ENCODE measurements at places on chromosomes 7 and 10.
A peak's percentile ranks its signal among the peaks of the same experiment; 100 is the strongest.

DNA sequence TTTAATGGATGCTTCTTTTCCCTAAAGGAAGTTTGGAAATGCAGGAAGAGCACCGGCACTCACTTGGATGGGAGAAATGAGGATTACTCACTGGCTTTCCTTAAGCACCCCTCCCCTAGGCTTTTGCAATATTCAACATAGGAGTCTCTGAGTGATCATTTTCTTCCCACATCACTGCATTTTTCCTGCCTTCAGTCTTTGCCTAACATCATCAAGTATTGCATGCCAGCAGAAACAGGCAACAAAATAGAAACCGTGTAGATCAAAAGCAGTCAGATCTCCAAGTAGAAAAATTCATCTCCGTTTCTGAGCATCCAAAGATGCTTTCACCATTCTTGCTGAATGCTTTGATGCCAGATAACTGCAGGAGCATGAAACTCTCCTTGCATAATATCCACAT is 119.9 kb downstream of the ADCYAP1R1 start:
- DNase-seq, result no peak

GRCh38 chr10:62183857-62184795 is 84.5 kb downstream of the RTKN2 start:
- no peak for DNase-seq

GRCh38 chr10:102599565-102600327 is 44.5 kb upstream of the TRIM8 start:
- DNase-seq, result no peak

DNA sequence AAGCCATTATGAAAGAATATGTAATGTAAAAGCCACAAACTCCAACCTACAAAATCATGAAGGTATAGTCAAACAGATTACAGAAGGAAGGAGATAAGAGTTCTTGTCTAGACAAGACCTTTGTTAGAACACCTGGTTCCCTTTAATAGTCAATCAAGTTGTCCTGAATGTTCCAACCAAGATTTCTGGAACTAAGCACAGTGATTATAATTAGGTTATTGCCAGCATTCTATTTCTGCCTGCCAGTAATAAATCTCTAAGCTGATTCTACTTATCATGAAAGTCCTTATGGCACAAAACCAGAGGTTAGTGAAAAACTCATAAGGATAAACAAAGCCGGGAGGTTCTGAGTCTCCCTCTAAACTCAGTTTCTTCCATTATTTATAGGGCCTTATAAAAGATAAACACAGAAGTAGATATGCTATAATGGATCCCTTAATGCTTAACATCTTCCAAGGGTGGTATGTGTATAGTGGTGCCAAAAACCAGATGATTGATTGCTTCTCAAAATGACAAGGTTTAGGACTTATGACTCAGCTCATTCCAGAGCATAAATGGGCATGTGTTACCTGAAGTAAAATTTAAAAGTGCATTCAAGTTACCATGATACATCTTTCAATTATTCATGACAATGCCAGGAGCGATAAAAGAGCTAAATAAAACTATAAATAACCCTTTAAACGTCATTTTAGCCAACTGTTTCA is 237.2 kb downstream of the CSTF2T start:
- no peak for DNase-seq

DNA sequence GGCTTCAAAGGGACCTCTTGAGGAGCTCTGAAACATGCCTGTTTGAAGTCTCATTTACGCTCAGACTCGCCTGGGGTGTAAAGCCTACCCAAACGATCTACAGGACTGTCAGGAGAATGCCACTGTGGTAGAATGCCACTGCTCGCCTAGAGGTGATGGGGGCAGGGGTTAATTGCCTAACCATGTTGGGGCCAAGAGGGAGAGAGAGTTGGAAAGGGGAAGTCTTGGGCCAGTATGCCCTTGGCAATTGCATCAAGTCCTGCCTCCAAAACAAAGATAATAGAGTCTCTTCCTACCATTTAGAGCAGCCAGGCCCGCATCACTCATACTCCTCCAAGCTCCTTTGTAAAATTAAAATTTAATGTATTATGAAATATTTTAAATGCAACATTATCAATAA is 25.2 kb downstream of the CDK1 start:
- no peak for DNase-seq

DNA sequence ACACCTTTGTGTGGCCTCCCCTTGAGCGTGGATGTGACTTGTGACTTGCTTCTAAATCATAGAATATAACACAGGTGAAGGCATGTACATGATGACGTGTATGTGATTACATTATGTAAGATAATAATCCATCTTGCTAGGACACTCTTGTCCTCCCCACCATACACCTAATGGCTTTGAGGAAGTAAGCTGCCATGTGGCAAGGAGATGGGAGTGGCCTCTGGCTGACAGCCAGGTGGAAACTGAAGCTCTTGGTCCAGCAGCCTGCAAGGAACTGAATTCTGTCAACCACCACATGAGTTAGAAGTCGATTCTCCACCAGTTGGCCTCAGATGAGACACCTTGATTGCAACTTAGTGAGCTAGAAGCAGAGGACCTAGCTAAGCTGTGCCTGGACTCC is 67.4 kb upstream of the ELN start:
- DNase-seq, result no peak

DNA sequence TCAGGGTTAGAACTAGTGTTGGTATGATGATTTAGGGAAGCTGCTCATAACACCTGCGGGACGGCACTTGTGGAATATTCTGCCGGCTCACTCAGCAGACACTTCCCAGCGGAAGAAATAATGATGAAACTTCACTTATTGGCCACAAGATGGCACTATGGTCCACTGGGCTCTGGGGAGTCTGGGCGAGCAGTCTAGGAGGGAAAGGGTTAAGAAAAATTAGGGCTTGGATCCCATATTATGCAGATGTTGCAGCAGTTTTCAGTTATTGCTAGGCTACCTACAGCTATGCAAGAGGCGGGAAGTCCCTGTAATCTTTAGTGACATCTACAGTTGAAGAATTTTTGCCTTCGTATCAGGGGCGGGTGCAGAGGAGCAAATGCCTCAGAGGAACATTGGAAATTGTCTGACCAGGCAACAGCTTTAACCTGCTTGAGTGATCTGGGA is 238.7 kb upstream of the PRSS58 start:
- DNase-seq, result peak; percentile 71

DNA sequence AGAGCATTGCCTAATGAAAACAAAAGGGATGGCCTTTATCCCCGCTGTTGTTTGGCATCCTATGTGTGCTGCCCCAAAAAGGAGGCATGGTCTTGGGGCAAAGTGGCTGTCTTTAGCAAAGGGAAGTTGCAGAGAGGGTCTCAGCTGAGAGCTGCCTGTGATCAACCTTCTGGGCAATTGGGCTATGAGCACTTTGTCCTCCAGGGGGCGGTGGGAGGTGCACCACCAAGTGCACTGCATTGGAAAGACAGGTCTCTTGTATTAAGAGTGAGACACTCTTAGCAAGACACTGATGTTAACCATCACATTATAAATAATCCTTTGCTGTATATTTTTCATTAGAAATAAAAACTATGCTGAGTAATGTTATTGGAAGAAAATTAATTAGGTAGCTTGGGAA is 314.8 kb downstream of the POM121L12 start:
- peak; percentile 57 for DNase-seq

GRCh38 chr7:23093111-23093510 is 12.5 kb upstream of the KLHL7 start:
- DNase-seq, result no peak

GRCh38 chr10:119643306-119644204 is 7.6 kb upstream of the BAG3 start:
- DNase-seq, result no peak

GRCh38 chr7:140326116-140326928 is 72.0 kb downstream of the SLC37A3 start:
- peak; percentile 76 for DNase-seq

GRCh38 chr7:104943502-104944343 is 70.3 kb upstream of the KMT2E start:
- peak; percentile 47 for DNase-seq

DNA sequence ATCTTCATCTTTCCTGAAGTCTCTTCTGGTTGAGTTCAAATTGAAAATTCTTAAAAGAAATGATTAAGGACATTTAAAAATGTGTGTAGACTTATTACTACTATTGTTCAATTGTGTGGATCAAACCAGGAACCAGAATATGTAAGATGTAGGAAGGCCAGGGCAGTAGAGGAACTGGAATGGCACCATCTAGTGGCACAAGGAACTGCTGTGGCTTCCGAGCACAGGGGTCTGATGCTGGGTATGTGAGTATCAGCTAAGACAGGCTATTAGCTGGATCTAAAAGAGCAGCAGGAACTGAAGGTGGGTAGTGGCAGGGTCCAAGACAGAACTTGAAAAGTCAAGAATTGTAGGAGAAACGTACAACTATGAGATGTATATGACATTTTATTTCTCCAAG is 247.3 kb downstream of the SEMA3A start:
- DNase-seq, result no peak

DNA sequence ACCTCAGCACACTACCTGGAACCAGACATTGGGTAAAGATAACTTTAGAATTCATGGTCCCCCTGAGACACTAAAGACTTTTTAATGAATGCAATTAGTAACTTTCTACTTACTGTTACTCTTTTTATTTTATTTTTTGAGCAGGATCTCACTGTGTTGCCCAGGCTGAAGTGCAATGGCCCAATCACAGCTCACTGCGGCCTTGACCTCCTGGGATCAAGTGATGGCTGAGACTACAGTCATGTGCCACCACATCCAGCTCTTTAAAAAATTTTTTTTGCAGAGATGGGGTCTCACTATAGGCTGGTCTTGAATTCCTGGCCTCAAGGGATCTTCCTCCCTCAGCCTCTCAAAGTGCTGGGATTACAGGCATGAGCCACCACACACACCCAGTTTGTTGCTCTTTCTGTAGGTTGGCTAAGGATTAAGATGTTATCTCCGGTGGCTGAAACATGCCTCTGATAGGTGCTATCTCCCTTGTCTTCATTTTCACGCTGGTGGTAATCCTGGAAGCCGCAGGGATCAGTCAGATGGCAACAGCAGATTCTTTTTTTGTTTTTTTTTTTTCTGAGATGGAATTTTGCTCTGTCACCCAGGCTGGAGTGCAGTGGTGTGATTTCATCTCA is 128.3 kb downstream of the TCF7L2 start:
- DNase-seq, result no peak

DNA sequence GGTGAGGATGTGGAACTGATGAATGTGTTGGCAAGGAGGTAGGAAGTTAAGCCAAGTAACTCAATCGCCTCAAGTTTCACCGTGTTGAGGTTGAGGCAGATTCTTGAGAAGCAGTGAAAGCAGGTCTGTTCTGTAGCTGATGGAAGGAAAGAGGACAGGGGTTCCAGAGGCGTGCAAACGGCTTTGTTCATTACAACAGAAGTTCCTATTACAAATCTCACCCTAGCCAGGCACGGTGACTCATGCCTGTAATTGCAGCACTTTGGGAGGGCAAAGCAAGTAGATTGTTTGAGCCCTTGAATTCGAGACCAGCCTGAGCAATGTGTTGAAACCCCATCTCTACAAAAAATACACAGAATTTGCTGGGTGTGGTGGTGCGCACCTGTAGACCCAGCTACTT is 36.9 kb upstream of the PTF1A start:
- no peak for DNase-seq

DNA sequence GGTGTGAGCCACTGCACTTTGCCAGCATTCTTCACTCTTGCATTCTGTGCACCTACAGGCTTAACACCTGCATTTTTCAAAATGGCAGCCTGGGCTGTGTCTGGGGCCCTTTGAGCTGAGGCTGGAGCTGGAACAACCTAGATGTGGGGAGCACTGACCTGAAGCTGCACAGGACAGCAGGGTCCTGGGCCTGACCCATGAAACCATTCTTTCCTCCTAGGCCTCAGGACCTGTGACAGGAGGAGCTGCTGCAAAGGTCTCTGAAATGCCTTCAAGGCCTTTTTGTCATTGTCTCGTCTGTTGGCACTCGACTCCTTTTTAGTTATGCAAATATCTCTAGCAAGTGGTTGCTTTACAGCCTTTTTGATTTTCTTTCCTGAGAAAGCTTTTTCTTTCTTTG is 82.3 kb downstream of the INPP5A start:
- no peak for DNase-seq

DNA sequence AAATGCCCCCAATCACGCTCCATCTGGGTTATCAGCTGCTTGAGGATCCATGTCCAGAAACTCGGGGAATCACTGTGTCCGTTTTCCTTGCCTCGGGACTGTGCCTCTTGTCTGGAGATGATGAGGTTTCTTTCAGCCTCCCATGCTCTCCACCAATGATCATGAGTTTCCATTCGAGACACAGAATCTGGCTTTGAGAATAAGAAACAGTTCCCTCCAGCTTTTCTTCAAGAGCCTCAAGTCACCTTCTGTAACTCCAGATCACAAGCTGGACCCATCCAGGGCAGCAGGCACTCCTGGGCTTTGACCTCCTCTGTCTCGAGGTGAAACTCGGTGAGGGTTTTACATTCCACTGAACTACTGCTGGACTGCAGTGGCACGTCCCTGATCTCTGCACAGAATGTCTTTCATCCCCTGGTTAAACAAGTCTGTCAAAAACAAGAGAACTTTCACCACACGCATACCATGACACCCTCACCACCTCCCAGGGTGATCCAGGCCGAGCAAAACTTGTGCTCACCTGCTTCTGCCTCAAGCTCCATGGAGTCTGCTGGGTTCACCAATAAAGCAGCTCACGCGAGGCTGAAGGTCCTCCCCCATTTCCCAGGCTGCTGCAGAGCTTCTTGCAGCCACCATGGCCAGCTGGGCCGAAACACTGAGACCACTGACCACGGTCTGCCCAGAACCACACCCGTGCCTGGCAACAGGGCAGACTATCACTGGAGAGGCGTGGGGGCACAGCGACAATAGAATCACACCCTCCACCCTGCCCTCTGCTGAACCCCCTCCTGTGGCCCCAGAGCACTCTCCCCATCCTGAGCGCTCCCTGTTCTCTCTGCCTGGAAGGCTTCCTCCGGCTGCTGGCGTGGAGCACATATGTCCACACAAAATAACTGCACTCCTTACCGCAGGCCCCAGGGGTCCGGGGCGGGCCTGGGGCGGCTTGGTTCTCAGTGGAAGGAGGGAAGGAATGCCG is 25.1 kb downstream of the MAT1A start:
- DNase-seq, result no peak

- no peak for DNase-seq
Measured at GRCh38 chr10:85900061-85900460, 466.5 kb downstream of the GRID1 start.

DNA sequence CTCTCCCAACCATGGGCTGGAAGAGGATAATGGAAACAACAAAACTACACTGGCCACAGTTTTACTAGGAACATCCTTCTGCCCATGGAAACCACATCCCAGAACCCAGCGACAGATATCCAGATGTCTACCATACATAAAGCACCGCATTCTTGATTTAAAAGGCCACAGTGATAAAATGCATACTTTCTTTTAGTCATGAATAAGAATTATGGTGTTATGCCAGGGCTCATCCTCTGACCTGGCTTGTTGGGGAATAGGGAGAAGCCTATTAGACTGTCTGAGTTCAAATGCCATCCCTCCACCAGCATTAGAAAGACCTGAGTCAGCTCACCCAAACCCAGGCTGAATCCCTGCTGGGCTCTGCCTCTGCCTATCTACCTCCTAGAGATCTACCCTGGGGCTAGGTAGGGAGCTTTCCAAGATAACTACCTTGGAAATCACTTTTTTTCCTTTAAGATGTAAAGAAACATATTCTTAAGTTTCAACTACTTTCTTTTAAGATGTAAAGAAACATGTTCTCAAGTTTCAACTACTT is 5.2 kb downstream of the ABCA13 start:
- no peak for DNase-seq

All from eye (tissue), 1 donor.